ENCODE measurements at places on chromosomes 7 and 10.

GRCh38 chr7:91880413-91881241, at the start of gene MTERF1:
Gene MTERF1 (minus strand): TSS chr7:91880702. CDS start chr7:91880083, 619 bp downstream.
- DNase-seq: peak; percentile 95

DNA sequence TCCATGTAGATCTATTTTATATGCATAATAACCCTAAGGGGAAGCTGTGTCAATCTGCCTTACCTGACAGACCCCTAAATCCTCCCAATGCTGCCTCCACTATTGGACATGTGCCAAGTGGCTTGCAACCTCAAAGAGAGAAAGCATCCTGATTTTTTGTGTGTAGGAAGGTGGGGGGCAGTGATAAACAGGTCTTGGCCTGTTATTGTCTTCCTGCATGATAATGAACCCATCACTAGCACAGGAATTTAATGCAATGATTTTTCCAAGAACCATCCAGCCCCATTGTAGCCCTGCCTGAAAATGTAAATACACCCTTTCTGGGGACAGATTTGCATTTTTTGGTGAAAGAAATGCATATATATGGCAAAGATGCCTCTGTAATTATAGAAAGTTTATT, 850.2 kb downstream of the LRMDA start:
- no peak for DNase-seq

DNA sequence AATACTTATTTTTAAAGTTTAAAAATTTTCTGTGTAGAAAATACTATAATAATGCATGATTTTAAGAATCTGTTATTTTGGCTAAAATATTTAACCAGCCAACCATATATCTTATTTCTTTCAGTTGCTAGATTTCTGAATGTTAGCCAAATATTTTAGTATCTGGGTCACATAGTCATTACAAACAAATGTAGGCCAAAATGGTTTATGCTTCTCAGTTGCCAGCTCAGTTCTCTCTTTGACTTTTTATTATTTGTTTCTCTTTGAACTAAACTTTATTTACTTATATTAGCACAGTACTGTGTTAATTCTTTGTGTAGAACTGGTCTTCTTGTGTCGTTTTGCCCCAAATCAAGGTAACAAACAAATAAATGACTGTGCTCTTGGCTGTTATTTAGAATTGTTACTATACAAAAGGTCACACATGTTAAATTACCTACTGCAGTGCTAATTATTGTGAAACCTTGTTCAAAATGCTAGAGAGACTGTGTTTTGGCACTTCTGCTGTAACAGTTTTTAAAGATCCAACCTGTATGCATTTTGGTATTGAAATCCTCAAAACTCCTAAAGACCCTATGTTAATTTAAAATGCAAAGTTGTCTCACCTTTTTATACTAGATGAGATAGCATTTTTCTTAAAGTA, 39.8 kb downstream of the ZEB1 start:
- DNase-seq: no peak

- no peak for DNase-seq
Observed at GRCh38 chr7:131224996-131225395, 102.7 kb upstream of the MKLN1 start.

- DNase-seq: no peak
Observed at GRCh38 chr10:1687623-1688150, 49.6 kb downstream of the ADARB2 start.

GRCh38 chr7:21028599-21028998, 241.9 kb upstream of the SP8 start:
- DNase-seq: no peak

DNA sequence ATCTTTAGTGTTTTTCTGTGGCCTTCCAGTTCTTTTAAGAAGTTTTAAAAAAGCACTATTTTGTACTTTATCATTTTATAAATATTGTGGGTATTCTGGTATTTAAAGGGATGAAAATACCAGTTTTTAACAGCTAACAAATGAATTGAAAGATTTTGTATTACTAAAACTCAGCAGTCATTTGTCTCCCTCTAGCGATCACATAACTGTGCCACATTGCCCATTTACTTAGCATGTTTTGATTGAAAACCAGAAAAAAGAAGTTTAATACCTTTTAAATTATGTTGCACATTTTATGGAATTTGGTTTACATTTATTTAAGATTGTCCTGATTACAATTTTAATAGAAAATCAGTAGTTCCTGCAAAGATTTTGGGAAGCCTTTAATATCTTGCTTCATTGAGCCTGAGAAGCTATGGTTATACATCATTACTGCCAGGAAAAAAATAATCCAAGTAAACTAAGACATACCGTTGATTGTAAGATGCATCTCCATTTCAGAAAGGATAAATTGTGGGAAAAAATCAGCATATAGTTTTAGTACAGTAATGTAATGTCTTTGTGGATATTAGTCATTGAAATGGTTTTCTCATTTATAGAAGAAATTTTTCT, 34.9 kb downstream of the TAX1BP1 start:
- no peak for DNase-seq

- no peak for DNase-seq
Observed at GRCh38 chr10:104119996-104120395, 2.0 kb upstream of the SFR1 start.

DNA sequence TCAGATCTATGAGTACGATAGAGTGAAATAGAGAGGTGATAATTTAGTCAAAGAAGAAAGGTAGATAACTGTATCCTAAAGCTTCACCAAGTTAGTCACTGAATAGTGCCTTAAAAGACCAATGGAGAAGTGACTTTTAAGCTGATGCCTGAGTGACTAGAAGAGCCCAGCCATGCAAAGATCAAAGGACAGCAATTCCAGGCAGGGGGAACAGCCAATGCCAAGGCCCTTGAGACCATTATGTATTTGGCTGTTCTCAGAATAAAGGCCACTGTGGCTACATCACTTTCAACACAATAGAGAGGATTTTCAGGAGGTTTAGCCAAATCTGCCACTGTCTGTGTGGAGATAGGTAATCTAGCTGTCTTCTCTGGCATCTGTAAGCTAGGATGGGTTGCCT, 17.8 kb downstream of the HDAC9 start:
- DNase-seq: no peak

DNA sequence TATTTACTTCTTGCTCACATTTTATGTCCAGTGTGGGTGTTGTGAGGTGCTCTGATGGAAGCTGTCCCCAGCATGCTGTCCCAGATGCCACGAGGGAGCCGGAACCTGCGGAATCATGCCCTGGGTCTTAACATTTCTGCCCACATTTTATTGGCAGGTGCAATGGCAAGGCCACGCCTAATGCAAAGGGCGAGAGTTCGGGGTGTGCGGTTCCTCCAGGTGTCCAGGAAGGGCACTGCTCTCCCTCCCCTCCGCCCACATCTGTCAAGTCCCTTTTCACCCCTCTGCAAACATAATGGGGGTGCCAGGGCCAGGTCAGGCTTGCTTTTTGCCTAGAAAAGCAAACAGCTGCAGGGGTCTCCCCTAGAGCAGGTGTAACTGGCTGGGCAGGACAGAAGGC, 16.4 kb downstream of the PDAP1 start:
- DNase-seq: no peak

DNA sequence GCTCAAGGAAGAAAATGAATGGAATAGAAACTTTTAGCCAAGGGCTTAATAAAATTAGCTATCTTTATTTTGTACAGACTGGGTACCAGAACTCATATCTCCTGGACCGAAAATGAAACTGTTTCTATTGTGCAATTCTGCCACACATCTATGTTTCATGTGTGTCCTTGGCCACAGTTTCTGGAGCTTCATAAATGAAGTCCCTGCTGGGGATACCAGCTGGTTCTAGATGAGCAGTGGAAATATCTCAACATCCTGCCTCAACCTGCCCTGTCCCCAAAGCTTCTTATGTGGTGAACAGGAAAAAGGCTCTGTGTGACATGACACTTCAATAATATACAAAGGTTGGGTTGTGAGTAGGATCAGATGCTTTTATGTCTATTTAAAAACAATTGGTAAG, 310.1 kb upstream of the SORCS1 start:
- DNase-seq: no peak

DNA sequence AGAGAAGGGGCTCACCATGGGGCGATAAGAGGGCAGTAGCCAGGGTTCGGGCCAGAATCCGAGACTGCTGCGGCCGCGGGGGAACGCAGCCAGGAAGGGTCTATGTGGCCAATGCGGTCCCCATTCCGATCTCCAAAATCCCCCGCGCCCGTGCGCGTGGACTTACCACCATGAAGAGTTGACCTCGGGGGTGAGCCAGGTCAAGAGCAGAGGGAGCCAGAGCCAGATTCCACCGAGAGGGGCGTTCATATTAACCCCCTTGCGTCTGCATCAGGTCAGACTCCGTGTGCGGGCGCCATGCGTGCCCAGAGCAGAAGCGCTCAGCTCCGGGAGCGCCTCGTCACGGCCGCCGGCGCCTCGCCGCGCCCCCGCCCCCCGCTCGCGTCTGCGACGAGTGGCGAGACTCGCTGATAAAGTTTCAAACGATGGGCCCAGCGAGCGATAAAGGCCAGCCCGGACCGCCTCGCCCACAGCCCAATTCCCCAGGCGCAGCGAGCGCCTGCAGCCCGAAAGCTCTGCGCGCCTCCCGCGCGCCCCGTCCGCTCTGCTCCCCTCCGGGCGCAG, at the start of gene WNT2:
WNT2 (minus strand) TSS at position 318 of the 564 bp plus-strand sequence; CDS start at position 249, 69 bp downstream.
- DNase-seq: no peak

- DNase-seq: peak; percentile 85
Observed at GRCh38 chr10:33139181-33139646, 181.2 kb upstream of the ITGB1 start.

DNA sequence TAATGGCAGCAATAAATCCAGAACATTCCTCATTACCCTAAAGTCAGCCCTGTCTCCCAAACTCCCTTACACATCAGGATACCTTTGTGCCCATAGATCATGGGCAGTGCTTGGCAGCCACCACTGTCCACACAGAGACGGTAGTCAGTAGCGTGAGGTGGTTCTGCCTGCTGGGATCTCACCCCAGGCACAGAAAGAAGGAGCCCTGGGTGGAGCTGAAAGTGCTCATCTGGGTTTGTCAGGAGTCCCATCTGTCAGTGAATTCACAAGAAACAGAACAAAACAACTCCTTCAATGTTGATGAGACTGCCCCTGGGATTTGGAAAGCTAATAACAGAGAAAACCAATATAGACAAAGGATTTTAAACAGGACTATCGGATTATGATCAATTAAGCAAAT, 90.2 kb upstream of the PRSS58 start:
- DNase-seq: no peak

GRCh38 chr7:123657304-123657685, 1.6 kb downstream of the LMOD2 start:
- DNase-seq: no peak

DNA sequence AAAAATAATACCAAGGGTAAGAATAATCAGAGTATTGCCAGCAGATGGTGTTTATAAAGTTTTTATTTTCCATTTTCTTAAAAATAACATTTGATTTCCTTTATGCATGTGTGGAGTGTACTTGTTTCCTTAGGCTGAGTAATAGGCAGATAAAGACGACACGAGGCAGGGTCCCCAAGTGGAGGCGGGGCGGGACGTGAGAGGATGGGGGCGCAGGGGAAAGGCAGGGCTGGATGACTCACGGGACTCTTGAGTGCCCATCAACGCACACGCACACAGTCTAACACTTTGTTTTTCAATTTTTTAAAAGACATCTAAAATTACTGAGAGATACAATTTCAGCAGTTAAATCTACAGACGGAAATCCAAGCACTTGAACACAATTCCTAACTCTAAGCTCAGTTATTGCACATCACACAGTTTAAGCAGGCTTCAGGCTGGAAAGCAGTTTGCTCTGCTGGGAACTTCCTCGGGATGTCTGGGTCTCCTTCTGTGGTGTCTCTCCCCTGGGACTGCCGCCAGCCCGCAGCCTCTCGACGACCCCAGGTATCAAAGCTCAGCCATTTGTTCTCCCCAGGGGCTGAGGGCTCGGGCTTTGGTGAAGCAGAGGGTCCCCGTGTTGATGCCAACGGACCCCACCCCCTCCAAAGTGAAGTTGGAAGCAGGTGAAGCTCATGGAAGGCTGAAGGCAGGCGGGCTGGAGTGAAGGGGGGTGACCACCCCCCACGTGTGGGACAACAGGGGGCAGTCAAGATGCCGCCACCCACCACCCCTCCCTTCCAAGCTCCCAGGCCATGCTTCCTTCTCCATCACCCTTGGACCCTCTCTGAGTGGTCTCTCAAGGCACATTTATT, 29.1 kb downstream of the SPOCK2 start:
- no peak for DNase-seq

GRCh38 chr10:12568391-12569009, 219.2 kb downstream of the CAMK1D start:
- no peak for DNase-seq

- no peak for DNase-seq
Observed at GRCh38 chr10:119323085-119324016, 116.0 kb downstream of the GRK5 start.

DNA sequence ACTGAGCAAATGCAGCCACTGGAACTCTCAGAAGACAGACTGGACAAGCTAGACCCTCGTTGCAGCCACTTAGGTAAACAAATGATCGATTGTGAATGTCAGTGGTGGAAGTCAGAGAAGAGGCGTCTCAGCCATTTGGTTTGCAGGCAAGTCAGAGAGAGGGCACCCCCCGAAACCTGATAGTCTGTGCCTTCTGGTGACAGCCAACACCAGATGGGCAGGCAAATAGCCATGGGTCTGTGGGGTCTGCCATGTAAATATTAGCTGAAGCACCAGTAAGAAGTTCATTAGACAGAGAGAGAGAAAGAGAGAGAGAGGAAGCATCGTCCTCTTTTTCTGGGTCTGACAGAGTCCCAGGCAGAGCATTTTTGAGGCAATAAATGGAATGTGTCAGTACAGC, 5.4 kb downstream of the PPP1R17 start:
- DNase-seq: no peak

DNA sequence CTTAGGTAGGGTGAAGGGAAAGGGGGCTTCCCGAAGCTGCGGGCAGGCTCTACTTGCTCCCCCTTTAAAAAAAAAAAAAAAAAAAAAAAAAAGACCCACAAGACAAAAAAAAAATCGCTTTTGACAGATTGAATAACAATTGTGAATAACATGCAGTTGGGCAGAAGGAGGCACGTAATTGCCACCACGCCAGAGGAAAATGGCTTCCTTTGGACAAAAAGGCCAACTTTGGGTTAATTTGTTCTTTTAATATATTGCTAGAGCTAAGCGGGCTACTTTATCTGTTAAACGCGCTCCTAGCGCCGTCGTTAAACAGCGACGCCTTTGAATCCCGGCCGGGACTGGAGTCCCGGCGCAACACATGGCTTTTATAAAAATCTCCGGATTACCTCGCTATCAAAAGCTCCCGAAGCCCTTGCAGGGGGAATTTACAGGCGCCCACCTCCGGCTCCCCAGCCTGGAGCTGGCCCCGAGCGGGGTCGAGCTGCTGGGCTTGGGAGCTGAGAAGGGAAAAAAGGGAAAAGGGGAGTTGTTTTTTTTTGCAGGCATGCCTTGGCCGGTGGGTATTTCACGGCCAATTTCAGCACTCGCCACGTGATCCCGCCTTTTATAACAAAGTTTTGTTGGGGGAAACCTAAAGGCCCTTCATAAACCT, 1.2 kb downstream of the HOXA11 start:
- no peak for DNase-seq

Measured in activated CD8-positive, alpha-beta T cell treated with anti-CD3 and anti-CD28 coated beads, Interleukin-2, amount 10 ng/mL, durations not matched to agents 7 days and 5 days (primary cell).